Stimulated activated CD4-positive, alpha-beta T cell treated with anti-CD3 and anti-CD28 coated beads, Interleukin-12 subunit alpha, Interleukin-12 subunit beta, amount 100 ng/mL, for 24 hours (primary cell): ENCODE measurements at places on chromosomes 1 and 21.
A peak's percentile ranks its signal among the peaks of the same experiment; 100 is the strongest.

GRCh38 chr1:30144831-30145230 is 578.6 kb downstream of the MATN1 start:
- DNase-seq = no peak

DNA sequence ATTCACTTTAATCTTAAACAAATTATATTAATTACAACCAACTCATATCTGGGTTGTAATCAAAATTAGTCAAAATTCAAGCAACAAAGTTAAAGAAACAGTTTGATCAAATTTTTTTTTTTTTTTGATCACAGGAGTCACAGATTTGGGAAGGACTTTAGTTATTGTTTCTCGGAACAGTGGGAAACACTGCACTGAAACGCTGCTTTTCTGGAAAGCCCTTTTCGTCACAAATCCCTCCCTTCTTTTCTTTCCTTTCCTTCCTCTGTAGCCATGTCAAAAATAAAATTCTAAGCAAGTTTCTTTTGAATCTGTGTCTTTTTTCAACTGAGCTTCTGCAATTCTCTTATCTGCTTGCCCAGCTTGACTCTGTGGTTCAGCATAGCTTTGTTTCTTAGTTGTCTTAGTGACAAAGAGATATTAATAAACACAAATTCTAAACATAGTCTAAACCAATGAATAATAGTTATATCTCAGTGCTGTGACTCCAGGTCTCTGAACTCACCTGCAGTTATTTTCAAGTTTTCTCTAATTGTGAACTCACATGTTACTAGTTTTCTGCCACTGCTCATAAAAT is 53.8 kb downstream of the PTGS2 start:
- DNase-seq = no peak

- DNase-seq = no peak
Measured at GRCh38 chr1:67626861-67627235, 58.2 kb upstream of the GADD45A start.

GRCh38 chr1:69070660-69071373 is 496.9 kb upstream of the LRRC7 start:
- no peak for DNase-seq

DNA sequence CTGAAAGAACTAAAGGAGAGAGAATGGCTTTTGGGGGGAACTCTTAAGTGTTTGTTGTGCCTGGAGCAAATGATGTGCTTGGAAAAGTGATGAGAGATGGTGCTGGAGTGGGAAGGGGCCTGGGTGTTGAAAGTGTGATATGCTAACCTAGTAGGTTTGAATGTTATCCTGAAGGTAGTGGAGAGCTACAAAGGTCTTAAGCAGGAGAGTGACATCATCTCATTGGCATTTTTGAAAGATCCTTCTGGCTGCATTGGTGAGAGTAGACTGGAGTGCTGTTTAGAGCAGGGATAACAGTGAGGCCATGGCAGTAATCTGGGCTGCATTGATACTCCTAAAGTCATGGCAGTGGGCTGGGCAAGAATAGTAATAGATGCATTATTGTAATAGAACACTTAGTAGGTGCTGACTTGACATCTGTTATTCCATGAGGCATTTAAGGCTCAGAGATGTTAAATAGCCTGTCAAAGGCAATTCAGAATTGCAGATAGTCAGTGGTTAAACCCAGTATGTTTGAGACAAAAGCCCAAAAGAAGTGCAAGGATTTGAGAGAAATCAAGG is 44.5 kb downstream of the MDM4 start:
- no peak for DNase-seq

DNA sequence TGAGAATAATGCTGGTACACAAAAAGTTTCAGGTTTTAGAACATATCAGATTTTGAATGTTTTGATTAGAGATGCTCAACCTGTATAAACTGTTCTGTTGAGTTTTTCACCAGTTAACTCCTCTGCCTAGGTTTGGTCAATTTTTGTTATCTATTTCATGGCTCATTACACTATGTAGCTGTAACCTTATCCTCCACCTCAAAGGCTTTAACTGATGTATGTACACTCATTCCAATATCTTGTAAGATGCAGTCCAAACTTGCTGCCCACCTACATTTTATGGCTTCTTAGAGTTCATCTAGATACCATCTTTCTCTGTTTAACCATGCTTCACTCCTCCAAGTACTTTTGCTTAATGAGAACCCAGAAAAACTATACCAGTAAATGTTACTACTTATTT is 107.8 kb downstream of the EIF4G3 start:
- DNase-seq = no peak

DNA sequence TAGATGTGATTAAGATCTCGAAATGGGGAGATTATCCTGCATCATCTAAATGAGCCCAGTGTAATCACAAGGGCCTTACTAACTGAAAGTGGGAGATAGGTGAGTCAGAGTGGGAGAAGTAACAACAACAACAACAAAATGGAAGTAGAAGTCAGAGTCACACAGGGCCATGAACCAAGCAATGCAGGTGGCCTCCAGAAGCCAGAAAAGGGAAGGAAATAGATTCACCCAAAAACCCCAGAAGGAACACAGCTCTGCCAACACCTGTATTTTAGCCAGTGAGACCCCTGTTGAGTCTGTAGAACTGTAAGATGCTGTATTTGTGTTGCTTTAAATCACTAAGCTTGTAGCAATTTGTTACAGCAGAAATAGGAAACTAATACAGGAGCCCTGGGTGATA is 4.1 kb downstream of the TAGLN2 start:
- DNase-seq = no peak

- DNase-seq = no peak
Measured at GRCh38 chr21:27505516-27505915, 538.6 kb upstream of the ADAMTS5 start.

DNA sequence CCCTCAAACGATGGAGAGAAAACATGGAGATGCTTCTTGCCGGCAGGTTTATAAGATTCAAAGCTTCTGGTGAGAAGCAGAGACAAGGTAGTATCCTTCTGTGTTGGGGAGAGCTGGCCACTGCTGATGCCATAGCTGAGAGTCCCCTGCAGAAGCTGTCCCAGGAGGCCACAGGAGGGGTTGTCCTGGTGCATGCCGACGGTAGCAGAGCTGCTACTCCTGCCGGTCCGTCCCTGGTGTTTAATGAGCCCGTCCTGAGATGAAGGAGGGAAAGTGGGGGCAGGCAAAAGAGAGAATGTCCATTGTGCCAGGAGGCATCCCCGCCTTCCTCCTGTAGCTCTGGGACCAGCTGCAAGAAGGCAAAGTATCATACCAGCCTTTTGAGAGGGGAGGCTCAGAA is 10.4 kb upstream of the C2CD2 start:
- no peak for DNase-seq

- no peak for DNase-seq
Measured at GRCh38 chr1:210565306-210565705, 236.6 kb downstream of the HHAT start.

- DNase-seq = no peak
Measured at GRCh38 chr1:87644579-87645190, 316.0 kb downstream of the LMO4 start.

GRCh38 chr1:190747704-190748103 is 270.0 kb upstream of the BRINP3 start:
- no peak for DNase-seq

DNA sequence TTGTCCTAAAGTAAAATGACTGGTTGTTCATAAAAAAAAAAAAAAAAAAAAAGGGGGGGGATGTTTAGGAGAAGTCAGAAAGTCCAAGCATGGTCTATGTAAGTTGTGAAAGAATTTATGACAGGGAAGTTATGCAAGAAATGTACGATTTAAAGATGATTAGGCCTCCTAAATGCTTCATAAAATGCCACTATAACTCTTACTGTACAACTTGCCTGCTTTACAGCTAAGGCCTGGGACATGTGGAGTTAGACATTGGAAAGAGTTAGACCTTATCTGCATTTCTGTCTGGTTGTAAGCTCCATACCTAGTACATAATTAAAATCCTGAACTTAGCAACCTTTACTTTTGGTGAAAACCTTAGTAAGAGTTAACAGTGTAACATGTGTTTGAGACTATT is 150.0 kb downstream of the TPR start:
- no peak for DNase-seq

DNA sequence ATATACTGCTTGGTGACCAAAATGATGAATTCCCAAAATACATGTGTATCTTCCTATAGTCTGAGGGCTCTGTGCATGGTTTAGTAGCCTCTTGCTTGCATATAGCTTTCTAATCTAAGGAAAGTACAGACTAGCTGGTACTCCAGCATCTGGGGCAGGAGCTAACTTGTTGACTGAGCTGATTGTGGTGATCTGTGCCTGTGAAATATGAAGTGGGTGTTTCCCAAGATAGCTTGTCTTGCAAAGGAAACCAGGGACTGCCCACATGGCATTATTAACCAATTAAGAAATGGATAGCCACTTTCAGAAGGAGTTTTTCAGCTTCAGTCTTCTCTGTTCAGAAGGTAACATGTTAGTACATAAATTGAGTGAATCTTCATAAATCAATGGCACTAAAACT is 219.8 kb downstream of the NEGR1 start:
- DNase-seq = no peak

DNA sequence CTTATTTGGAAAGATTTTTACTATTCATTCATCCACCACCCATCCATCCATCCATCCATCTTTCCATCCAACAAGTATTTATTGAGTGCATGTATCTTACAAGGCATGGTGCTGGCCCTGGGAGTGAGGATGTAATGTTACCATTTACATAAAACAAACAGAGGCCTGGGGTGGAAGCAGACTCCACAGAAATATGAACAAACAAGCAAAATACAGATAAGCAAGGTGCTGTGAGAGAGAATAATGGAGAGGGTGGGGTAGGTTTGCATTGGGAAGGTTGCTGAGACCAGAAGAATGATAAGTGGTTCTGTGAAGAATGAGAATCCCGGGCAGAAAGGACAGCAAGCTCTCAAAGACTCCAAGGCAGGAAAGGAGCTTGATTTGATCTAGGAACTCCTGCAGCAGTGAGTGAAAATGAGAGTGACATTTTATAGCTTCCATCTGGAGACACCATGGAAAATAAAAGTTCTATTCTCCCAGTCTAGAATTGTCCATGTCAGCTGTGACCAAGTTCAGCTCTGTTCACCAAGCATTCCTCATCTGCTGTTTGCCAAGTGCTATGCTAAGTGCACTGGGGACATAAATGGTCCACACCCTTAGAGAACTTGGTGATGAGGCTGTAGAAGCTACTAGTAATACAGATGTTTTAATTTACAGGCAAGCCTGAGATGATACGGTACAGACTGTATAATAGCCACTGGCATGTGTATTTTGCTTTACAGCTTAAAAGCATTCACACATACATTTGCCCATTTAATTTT is 75.3 kb downstream of the PEX14 start:
- no peak for DNase-seq

GRCh38 chr1:112743174-112744008 is 28.3 kb upstream of the PPM1J start:
- DNase-seq = no peak

- peak; percentile 8 for DNase-seq
Measured at GRCh38 chr1:35505911-35506798, 51.0 kb downstream of the KIAA0319L start.

GRCh38 chr1:214332946-214333798 is 52.2 kb downstream of the SMYD2 start:
- DNase-seq = peak; percentile 24

DNA sequence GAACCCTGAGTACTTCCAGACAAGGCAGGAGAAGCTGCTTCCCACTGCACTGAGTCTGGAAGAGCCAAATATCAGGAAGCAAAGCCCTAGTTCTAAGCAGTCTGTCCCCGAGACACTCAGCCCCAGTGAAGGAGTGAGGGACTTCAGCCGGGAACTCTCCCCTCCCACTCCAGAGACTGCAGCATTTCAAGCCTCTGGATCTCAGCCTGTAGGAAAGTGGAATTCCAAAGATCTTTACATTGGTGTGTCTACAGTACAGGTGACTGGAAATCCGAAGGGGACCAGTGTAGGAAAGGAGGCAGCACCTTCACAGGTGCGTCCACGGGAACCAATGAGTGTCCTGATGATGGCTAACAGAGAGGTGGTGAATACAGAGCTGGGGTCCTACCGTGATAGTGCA is 33.1 kb upstream of the VAMP3 start:
- DNase-seq = no peak

- DNase-seq = peak; percentile 90
Measured at GRCh38 chr1:154627257-154628120, 19.5 kb upstream of the ADAR start.

DNA sequence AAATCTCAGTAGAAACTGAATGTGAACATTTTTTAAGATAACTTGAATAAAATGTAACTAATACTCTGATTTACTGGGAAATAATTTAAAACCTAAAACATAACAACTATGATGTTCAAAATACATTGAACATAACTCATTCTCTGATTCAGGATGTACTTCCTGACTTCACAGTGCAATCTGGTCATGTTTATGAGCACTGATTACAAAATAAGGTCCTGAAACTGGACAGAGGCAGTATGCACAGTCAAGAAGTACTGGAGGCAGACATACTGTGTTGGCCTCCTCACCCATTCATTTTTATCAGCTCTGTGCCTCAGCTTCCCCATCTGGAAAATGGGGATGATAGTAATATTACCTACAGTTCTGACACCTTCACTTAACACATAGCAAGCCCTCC is 651.3 kb downstream of the PTPRC start:
- no peak for DNase-seq

- no peak for DNase-seq
Measured at GRCh38 chr1:55276671-55277376, 61.7 kb upstream of the USP24 start.

- no peak for DNase-seq
Measured at GRCh38 chr21:41989698-41990097, 20.5 kb downstream of the ZBTB21 start.

GRCh38 chr1:78289603-78290002 is 201.2 kb upstream of the PTGFR start:
- DNase-seq = no peak

GRCh38 chr1:233172201-233172600 is 123.3 kb downstream of the PCNX2 start:
- no peak for DNase-seq

GRCh38 chr1:52629325-52629643 is 3.7 kb upstream of the SHISAL2A start:
- no peak for DNase-seq

- DNase-seq = peak; percentile 38
Measured at GRCh38 chr1:246492611-246493245, 14.4 kb downstream of the SMYD3 start.

- no peak for DNase-seq
Measured at GRCh38 chr1:178335426-178335825, 161.3 kb downstream of the CLEC20A start.

- DNase-seq = no peak
Measured at GRCh38 chr1:168608796-168609715, 32.7 kb downstream of the XCL1 start.
